ENCODE measurements at places on chromosomes 1 and 21. TPM values are rescaled to one million over a fixed set of nuclear protein-coding genes. Genes with fewer than 3 reads are reported as not detected.

The PPM1J gene
- not detected for total RNA-seq

- DNase-seq = peak; percentile 83
- no peak overlapping the region for H3K4me3 ChIP-seq
- no peaks in the 10 kb centered on the region for H3K36me3 ChIP-seq
- peak overlapping the region; percentile 64 for H3K27ac ChIP-seq
- H3K4me1 ChIP-seq = peaks cover 26% of the 10 kb centered on the region
Observed at GRCh38 chr1:109499661-109500536, 6.0 kb downstream of the CYB561D1 start.

- H3K4me1 ChIP-seq = peaks cover 41% of the 10 kb centered on the region
- H3K4me3 ChIP-seq = peak overlapping the region; percentile 55
- H3K36me3 ChIP-seq = no peaks in the 10 kb centered on the region
- peaks cover 100% of the 10 kb centered on the region for H3K27me3 ChIP-seq
Observed at GRCh38 chr1:152110860-152111514, 4.3 kb downstream of the TCHH start.

DNA sequence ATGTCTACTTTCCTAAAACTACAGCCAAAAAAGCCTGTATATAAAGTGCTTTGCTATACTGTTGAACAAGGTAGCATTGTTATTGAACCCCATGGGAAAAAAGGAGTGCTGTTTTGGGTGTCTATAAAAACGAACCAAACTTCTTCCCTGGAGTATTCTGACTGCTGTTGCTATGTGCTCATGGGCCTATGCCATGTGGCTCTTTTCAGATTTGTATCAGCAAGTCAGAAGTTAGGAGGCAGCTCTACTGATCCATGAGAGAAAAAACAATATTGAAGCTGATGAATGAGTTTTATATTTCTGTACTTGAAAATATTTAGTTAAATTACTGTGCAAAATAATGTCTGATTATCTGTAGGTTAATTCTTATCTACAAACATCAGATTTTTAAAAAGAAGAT is 66.5 kb downstream of the ADGRL2 start:
- no peak for DNase-seq
- H3K36me3 ChIP-seq = no peaks in the 10 kb centered on the region
- H3K4me1 ChIP-seq = no peaks in the 10 kb centered on the region
- no peak overlapping the region for H3K27ac ChIP-seq
- H3K4me3 ChIP-seq = no peak overlapping the region

DNA sequence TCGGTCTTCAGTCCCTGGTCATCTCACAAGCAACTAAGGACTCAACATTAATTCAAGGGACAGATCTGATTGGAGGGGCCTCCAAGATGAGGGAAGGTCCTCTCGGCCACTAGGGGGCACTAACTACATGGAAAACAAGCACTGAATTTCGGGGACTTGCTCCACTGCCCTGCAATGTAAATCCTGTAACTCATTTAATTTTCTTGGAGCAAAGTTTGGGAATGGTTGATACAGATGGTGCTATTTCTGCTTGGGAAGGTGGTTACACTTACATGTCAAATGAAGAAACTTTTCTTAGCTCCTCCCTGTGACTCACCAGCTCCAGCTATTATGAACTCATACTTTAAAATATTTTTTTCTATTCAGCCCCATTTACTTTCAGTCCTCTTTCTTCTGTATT is 97.4 kb upstream of the KCNJ15 start:
- H3K4me1 ChIP-seq = no peaks in the 10 kb centered on the region
- H3K4me3 ChIP-seq = no peak overlapping the region
- H3K36me3 ChIP-seq = no peaks in the 10 kb centered on the region
- H3K27me3 ChIP-seq = peaks cover 9% of the 10 kb centered on the region

DNA sequence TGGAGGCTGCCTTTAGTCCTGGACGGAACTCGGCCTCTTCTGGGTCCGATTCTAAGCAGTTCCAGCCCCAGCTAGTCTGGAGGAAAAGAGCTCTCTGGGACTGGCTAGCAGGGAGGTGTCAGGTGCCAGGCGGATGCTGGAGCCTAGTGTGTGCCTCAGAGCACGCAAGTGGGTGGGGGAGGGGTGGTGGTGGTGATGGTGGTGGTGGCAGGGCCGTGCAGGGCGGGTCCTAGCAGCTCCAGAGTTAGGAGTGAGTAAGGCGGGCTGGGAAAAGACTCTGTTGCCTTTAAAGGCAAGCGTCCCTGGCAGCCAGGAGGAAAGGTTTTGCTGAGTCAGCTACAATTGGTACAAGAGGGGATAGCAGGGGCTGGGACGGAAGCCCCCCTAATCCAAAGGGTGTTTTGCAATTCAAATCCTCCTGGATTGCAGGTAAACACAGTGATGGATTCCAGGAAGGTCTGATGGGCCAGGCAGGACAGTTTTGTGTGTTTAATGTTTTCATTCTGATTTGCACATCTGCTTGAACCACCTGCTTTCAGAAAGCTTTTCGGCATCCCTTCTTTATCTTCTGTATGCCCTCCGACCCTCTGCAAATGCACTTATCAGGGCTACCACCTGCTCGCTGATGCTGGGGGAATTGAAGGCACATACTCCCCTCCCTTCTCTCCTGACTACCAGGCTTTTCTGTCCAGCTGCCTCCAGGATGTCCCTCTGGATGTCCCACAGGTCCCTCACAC is 4.1 kb upstream of the SLC2A1 start:
- no peaks in the 10 kb centered on the region for H3K4me1 ChIP-seq
- H3K4me3 ChIP-seq = no peak overlapping the region
- DNase-seq = no peak

- H3K4me3 ChIP-seq = no peak overlapping the region
- DNase-seq = no peak
- no peaks in the 10 kb centered on the region for H3K36me3 ChIP-seq
- no peak overlapping the region for H3K27ac ChIP-seq
- peaks cover 30% of the 10 kb centered on the region for H3K4me1 ChIP-seq
- no peaks in the 10 kb centered on the region for H3K27me3 ChIP-seq
Observed at GRCh38 chr1:96741335-96741734, 19.8 kb downstream of the PTBP2 start.

The C1orf87 gene
- not detected for total RNA-seq

DNA sequence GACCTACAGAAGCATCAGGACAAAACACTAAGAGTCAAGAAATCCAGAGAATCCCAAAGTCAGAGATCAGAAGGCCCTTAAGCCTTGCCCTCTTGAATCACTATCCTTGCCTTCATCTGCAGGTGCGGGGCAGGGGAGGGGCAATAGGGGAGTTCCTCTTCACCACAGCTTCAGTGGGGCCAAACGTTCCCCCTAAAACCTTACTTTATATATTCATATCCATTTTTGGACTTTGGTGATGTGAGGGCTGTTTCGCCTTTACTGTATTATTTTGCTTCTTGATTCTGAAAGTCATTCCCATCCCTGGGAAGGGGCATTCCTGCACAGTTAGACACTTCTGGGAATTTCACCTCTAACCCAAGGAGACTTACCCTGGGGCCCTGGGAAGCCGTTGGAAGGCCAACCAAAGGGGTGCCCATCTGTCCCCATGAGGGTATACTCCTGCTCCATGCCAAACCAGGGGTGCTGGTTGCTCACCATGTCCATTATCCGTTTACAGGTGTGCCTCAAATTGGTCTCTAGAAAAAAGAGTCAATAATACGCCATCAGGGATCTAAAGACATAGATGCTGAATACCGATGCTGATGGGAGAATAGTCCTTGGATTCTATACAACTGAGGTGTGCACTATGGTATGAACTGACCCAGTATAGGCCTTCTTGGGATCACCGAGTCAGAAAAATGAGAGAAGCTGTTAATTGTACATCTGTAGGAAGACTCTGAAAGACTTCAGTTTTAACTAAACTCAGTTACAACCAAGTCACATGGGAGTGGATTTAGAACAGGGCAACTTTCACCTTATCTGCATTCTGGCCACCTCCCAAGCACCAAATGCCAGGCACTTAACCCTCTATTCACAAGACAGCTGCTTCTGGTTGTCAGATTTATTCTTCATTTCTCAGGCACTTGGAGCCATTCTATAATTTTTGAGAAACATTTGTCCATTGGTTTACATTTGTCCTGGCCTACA is 5.4 kb downstream of the GLUL start:
- peak overlapping the region; percentile 19 for H3K4me3 ChIP-seq
- H3K4me1 ChIP-seq = no peaks in the 10 kb centered on the region
- no peak for DNase-seq
- no peaks in the 10 kb centered on the region for H3K36me3 ChIP-seq

The FCAMR gene
- total RNA-seq = not detected

DNA sequence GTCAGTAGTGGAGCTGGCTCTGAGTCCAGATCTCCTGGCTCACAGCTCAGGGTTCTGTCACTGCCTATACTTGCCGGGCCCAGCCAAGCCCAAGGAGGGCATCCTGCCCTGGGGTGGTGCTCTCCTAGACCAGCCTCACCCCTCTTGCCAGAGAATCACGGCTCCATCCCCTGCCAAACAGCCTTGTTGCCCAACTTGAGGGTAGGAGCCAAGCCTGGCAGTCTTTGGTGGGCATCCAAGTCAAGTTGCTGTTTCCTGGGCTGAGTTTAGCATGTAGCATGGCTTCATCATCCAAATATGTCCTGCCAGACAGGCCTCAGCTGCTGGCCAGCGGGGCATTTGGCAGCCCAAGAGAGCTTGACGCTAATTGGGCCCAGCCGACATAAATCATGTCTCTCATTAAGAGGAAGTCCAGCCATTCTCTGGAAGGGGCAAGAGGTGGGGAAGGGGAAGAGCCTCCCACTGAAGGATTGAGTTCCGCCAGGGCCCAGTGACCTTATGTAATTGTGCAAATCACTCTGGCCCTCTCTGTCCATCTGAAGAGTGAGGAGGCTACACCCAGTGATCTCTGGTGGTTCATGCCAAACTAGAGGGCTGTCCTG is 22.6 kb upstream of the TRABD2B start:
- H3K36me3 ChIP-seq = no peaks in the 10 kb centered on the region
- DNase-seq = no peak
- H3K4me1 ChIP-seq = no peaks in the 10 kb centered on the region
- H3K27ac ChIP-seq = no peak overlapping the region

The RGSL1 gene
- not detected for total RNA-seq

DNA sequence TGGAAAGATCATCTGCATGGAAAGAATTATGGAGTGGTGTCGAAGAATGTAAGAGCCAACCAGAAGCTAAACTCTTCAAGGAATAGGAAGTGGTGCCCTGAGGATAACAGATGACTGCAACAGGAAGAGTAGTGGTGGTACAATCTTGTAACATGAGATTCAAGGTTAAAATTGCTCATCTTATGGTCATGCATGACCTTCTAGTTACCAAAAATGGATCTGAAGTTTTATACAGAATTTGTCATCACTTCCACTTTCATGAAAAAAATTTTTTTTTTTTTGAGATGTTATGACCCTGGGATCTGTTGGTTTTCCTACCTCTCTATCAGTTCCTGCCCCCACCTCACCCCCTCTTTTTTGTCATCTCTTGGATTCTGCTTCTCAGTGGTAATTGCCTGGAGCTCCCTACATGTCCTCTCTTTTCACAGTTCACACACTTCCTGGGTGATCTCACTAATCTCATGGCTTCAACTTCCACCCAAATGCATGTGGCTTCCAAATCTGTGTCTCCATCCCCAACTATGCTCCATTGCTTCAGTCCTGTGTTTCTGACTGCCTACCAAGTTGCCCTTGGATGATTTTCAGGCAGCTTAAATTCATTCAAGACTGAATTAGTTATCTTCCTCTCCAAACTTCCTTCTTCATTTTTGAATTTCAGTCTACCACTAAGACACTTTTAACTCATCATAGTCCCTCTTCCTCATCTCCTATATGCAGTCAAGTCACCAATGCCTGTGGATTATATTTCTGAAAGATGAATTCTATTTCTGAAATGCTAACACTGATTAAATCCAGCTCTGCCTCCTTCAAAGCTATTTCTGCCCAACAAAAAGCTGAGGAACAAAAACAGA is 48.4 kb downstream of the SLAMF6 start:
- H3K4me1 ChIP-seq = no peaks in the 10 kb centered on the region
- no peak for DNase-seq
- H3K36me3 ChIP-seq = no peaks in the 10 kb centered on the region
- no peak overlapping the region for H3K27ac ChIP-seq
- no peak overlapping the region for H3K4me3 ChIP-seq
- H3K27me3 ChIP-seq = no peaks in the 10 kb centered on the region

DNA sequence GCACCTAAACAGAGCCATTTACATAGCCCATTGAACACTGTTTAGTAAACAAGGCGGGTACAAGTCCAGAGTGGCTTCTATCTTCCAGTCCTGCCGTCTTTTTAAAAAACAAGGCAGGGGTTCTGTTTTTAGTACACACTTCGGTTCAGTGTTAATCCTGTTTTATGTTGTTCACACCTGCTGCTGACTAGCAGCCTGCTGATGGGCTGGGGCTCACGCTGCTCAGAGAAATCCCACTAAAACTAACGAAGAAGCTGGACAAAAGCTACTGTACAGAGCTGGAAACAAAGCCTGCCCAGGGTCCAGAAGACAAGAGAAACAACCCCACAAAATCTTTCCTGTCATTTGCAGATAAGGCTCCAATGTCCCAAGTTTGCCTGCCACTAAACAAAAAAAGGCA is 13.2 kb downstream of the ESRRG start:
- no peak for DNase-seq
- no peak overlapping the region for H3K27ac ChIP-seq
- H3K4me3 ChIP-seq = no peak overlapping the region
- H3K27me3 ChIP-seq = no peaks in the 10 kb centered on the region
- H3K4me1 ChIP-seq = no peaks in the 10 kb centered on the region
- H3K36me3 ChIP-seq = no peaks in the 10 kb centered on the region

The HES3 gene
- total RNA-seq = not detected

DNA sequence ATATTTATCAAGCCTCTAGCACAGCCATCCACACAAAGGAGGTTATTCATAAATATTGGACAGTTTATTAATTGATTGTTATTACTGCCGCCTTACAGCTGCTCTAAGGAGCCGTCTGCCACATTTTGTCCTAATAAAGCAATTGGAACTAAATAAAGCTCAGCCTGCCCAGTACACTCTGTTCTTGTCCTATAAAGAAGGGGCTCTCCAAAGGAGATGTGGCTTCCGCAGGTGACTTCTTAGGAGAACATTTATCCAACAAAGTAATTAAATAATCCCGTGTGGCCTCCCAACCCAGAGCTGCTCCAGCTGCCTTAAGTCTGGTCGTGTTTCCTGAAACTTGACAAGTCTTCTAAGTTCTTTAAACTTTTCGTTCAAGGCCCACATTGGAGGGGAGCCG is 497.7 kb downstream of the NPHP4 start:
- no peaks in the 10 kb centered on the region for H3K4me1 ChIP-seq
- DNase-seq = no peak
- H3K27ac ChIP-seq = no peak overlapping the region
- H3K4me3 ChIP-seq = no peak overlapping the region
- no peaks in the 10 kb centered on the region for H3K36me3 ChIP-seq
- peaks cover 8% of the 10 kb centered on the region for H3K27me3 ChIP-seq

The TAS1R1 gene
- 0.48 TPM for total RNA-seq

DNA sequence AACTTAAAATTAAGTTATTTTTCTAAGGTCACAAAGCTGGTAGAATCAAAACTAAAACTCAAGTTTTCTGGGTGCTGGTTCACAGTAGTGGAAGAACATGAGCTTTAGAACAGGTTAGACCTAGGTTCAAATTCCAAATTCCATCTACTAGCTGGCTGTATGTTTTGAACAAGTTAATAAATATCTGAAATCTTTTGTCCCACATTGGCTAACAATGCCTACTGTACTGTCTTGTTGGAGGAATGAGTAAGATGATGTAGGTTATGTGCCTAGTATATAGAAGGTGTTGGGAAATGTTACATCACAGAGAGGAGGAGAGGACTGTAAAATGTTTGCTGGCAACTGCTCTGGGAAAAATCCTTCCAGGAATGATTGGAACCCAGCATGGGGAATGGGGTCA is 14.0 kb upstream of the CD247 start:
- no peaks in the 10 kb centered on the region for H3K4me1 ChIP-seq
- no peak for DNase-seq
- no peaks in the 10 kb centered on the region for H3K27me3 ChIP-seq
- no peak overlapping the region for H3K27ac ChIP-seq

All from transverse colon (tissue), 4 donors.